Subcutaneous adipose tissue (tissue), 4 donors: ENCODE measurements at places on chromosomes 4 and X. TPM values are rescaled to one million over a fixed set of nuclear protein-coding genes. Genes with fewer than 3 reads are reported as not detected.

Gene TBX22
- not detected for total RNA-seq

Gene FATE1
- not detected for total RNA-seq

Gene SLC7A11
- total RNA-seq: 0.98 TPM

Gene CRLF2
- not detected for total RNA-seq

Gene XAGE2
- not detected for total RNA-seq

Gene NWD2
- total RNA-seq: 1.9 TPM

Gene TLR1
- total RNA-seq: 27.5 TPM

Gene DCHS2
- total RNA-seq: not detected

Gene SPANXA1
- not detected for total RNA-seq

Gene NDST4
- total RNA-seq: not detected

Gene PNMA6F
- total RNA-seq: not detected

Gene ZNF157
- total RNA-seq: not detected

Gene C4orf51
- not detected for total RNA-seq

Gene SYTL5
- 5.5 TPM for total RNA-seq

Gene DNAAF6
- not detected for total RNA-seq

Gene ART3
- total RNA-seq: not detected

Gene ADH7
- total RNA-seq: not detected

Gene PAQR3
- total RNA-seq: 16.1 TPM

Gene KLHL13
- 1.9 TPM for total RNA-seq

Gene MSX1
- total RNA-seq: 12.1 TPM

Gene ADH1C
- 21.3 TPM for total RNA-seq

Gene NLGN3
- 0.17 TPM for total RNA-seq

Gene BEX2
- 1.5 TPM for total RNA-seq

Gene S100P
- total RNA-seq: 3.4 TPM

Gene SULT1E1
- total RNA-seq: not detected

Gene ZCCHC18
- 0.51 TPM for total RNA-seq

Gene MMRN1
- 30.1 TPM for total RNA-seq

Gene SSX3
- total RNA-seq: not detected

Gene POU3F4
- total RNA-seq: not detected

Gene SLC6A14
- total RNA-seq: not detected

Gene RS1
- total RNA-seq: not detected

Gene TMEM128
- total RNA-seq: 24.5 TPM
